ENCODE measurements at places on chromosomes 2 and 18.

DNA sequence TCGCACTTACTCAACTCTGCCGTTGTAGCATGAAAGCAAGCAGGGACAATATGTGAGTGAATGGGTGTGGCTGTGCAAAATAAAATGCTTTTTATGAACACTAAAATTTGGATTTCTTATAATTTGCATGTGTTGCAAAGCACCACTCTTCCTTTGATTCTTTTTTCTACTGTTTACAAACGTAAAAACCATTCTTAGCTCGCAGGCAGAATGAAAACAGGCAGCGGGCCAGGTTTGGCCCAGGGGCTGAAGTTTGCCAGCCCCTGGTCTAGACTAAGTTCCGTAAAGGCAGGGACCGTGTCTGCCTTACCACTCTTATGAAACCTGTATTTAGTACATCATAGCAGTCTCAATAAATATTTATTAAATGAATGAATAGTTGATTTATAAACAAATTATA is 83.7 kb upstream of the SPATS2L start:
- DNase-seq: no peak

DNA sequence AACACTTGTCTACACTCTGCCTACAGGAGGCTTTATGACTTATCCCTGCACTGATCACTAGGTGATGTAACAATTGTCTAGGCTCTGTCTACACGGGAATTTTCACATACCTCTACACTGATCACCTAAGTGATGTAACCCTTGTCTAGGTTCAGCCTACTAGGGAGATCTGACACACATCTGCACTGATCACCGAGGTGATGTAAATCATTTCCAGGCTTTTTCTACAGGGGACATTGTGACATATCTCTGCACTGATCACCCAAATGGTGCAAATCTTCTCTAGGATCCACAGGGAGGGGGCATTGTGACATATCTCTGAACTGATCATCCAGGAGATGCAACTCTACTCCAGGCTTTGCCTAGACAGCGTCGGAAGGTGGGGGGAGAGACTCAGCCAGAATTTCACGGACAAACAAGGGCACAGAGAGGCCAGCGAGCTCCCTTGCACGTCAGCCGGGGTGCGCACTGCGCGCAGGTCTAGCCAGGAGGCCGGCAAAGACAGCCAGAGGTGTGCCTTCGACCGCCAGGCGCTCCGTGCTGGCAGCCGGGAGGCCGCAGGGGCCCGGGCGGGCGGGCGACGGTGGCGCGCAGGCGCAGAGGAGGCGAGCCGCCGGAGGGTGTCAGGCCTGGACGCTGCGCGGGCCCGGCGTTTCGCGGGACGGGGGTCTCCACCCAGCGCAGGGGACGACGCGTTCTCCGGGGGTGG is 46.9 kb upstream of the USP14 start:
- DNase-seq: peak; percentile 65

GRCh38 chr2:7037340-7038333 is 120.4 kb downstream of the RNF144A start:
- peak; percentile 81 for DNase-seq

GRCh38 chr2:53739032-53739431 is 28.6 kb upstream of the CHAC2 start:
- DNase-seq: no peak

DNA sequence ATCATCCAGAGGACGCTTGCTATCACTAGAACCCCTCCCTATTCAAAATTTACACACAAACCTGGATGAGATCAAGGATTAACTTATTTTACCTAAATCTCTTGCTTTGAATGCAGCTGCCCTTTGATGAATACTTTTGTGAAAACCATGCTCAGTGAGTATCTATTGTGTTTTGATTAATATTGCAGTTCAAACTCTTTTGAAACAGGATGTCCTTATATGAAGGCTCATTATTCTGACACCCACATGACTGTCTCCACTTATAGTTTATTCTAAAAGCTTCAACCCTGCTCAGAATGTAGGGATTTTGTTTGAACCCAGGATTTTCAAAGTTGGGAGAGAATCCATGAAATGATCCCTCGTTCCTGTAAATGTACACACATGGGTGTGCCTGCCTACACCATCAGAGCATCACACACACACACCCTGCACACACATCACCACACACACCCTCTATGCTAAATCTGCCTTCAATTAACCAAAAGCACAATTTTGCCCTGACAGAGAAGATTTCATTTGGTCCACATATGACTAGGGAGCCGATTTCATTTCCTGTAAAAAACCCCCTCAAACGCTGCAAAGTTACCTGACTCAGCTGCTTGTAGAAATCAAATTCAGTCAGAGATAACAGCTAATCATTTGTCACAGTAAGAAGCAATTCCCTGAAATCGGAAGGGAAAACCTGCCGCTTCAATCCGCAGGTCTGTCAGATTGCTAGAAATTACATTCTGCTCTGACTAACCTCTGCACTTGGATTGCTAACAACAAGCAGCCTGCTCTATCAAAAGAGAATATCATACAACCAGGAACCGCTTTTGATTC is 65.2 kb downstream of the ZEB2 start:
- DNase-seq: no peak

DNA sequence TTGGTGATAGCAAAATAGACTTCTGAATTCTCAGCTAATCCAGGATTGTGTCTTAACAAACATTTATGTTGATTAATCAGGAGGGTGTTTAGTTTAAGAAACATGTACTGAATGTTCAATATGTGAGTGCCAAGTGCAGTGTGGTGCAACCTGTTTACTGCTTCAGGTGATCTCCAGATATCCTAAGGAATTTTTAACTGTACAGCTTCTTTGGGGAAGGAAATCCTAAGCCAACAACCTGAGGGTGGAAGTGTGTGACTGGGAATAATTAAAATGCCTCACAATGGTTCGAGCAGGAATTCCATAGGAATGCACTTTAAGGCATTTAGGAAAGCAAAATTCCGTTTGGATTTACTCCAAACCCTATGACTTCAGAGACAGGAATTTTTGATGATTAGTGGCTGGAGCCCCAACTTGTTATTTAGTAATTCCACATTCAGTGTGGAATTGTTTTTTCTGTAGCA is 16.4 kb downstream of the CRIM1 start:
- peak; percentile 80 for DNase-seq

DNA sequence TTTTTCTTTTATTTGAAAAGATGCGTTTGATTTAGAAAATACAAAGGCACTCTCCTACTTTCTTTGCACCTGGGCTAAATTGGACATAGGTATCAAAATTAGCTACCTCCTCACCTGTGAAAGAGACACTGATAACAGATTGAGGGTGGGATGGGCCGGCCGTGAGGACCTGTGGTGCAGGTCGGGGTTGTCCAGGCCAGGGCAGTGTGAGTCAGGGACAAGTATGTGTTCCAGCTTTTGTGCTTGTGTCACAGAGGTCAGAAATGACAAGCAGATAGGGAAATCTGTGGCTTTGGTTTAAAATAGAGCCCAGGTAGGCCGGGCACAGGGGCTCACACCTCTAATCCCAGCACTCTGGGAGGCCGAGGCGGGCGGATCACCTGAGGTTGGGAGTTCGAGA is 22.6 kb downstream of the MYL12B start:
- no peak for DNase-seq

All from AG08395 (cell line).